Esophagus squamous epithelium (tissue), 5 donors: ENCODE measurements at places on chromosomes 12 and 14.
A peak's percentile ranks its signal among the peaks of the same experiment; 100 is the strongest.

- no peak overlapping the region for H3K27ac ChIP-seq
- no peaks in the 10 kb centered on the region for H3K36me3 ChIP-seq
- H3K27me3 ChIP-seq, result no peaks in the 10 kb centered on the region
- H3K4me3 ChIP-seq, result no peak overlapping the region
- H3K4me1 ChIP-seq, result no peaks in the 10 kb centered on the region
- DNase-seq, result no peak
Measured at GRCh38 chr12:39406262-39406661, 36.7 kb downstream of the KIF21A start.

DNA sequence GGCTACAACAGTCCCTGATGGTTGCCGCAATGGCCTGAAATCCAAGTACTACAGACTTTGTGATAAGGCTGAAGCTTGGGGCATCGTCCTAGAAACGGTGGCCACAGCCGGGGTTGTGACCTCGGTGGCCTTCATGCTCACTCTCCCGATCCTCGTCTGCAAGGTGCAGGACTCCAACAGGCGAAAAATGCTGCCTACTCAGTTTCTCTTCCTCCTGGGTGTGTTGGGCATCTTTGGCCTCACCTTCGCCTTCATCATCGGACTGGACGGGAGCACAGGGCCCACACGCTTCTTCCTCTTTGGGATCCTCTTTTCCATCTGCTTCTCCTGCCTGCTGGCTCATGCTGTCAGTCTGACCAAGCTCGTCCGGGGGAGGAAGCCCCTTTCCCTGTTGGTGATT lies 16.9 kb downstream of the GPRC5A start:
- no peak for DNase-seq
- H3K27me3 ChIP-seq, result no peaks in the 10 kb centered on the region
- H3K4me3 ChIP-seq, result no peak overlapping the region
- no peak overlapping the region for H3K27ac ChIP-seq
- peaks cover 7% of the 10 kb centered on the region for H3K4me1 ChIP-seq

GRCh38 chr14:81211844-81212243 lies 8.9 kb downstream of the GTF2A1 start:
- H3K27me3 ChIP-seq, result no peaks in the 10 kb centered on the region
- no peak overlapping the region for H3K4me3 ChIP-seq
- no peak for DNase-seq
- H3K4me1 ChIP-seq, result peaks cover 11% of the 10 kb centered on the region

- DNase-seq, result no peak
- no peaks in the 10 kb centered on the region for H3K27me3 ChIP-seq
- H3K27ac ChIP-seq, result no peak overlapping the region
- H3K4me1 ChIP-seq, result no peaks in the 10 kb centered on the region
- H3K36me3 ChIP-seq, result no peaks in the 10 kb centered on the region
Measured at GRCh38 chr14:91934554-91935285, 12.8 kb downstream of the FBLN5 start.

- H3K4me1 ChIP-seq, result no peaks in the 10 kb centered on the region
- no peaks in the 10 kb centered on the region for H3K36me3 ChIP-seq
- no peak for DNase-seq
- H3K27ac ChIP-seq, result no peak overlapping the region
Measured at GRCh38 chr12:4421590-4422031, 24.0 kb downstream of the FGF6 start.

- no peak overlapping the region for H3K4me3 ChIP-seq
- peak overlapping the region; percentile 84 for H3K27ac ChIP-seq
- no peaks in the 10 kb centered on the region for H3K27me3 ChIP-seq
- H3K4me1 ChIP-seq, result peaks cover 22% of the 10 kb centered on the region
- DNase-seq, result no peak
- no peaks in the 10 kb centered on the region for H3K36me3 ChIP-seq
Measured at GRCh38 chr12:92971859-92972524, 42.9 kb upstream of the EEA1 start.

DNA sequence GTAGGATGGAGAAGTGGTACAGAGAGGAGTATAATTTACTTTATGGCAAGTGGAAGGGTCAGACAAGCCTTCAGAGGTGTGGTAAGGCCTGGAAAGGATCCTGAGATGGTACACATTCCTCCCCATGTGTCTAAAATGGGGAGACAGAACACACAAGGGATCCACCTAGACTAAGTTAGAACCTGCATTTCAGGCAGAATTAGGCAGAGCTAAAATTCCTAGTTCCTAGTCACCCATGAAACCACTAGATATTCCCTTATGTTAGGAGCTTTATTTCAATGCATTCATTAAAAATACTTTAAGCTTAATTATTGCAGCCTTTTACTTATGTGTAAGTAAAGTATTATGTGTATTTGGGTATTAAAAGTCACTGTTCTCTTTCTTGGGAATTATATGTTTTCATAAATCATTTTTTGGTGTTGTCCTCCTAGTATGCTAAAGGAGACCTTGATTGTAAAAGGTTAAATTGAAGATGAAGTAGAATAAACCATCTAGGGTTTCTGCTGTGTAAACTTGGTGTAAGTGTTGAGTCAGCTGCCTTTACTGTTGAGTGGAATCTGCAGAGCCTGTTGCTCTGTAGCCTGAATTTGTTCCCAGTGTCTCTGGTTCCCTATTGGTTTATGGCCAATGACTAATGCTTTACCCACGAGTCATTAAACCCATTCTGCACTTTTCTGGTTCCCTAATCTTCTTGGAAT lies 423.2 kb downstream of the ATP23 start:
- DNase-seq, result no peak
- H3K36me3 ChIP-seq, result no peaks in the 10 kb centered on the region
- H3K4me1 ChIP-seq, result no peaks in the 10 kb centered on the region
- H3K27ac ChIP-seq, result no peak overlapping the region
